ENCODE measurements at places on chromosomes 2 and 18.

GRCh38 chr2:210410542-210410941 lies 66.0 kb downstream of the LANCL1 start:
- DNase-seq, result no peak

- DNase-seq, result no peak
Measured at GRCh38 chr2:229446350-229446749, 175.3 kb upstream of the PID1 start.

GRCh38 chr18:24127735-24128134 lies 11.1 kb upstream of the CABYR start:
- DNase-seq, result no peak

DNA sequence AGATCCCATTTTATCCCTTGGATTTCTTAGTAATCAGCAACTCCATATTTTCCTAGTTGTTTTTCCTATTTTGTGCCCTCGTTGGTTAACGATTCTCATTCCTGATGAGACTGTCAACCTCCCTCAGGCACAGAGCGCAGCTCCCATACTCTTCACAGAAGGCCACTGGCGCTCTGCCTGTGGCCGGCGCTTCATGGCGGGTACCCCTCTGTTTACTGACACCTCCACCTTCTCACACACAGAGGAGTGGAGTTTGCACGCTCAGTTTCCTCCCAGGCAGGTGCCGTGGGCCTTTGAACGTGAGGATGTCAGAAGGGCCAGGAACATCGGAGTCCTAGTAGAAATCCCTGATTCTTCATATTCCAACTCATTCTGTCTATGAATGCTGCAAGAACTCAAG lies 139.0 kb downstream of the MBP start:
- no peak for DNase-seq

DNA sequence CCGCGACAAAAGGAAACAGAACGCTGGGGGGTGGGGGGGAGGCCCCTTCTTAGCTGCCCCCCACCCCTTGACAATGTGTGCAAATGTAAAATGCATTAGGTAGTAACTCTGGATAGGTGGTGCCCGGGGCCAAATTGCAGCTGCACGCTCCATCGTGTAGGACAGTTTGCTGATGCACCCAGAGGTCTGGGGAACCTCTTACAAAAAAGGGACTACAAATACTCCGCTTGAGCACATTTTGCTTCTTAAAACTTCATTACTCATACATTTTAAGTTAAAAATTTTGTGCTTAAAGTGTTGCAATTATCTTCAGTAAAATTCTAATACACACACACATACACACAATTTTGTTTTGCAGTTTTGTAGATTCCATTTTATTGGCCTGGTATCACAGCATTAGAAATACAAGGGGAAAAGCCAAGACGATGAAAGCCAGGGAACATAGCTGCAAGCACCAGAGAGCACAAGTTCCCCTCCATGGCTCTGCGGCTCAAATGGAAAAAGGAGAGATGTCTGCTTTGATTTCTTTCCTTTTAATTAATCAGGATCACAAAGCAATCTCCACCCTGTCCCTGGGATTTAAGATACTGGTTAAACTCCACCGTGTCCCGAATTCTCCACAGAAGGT lies 582.1 kb downstream of the ZEB2 start:
- no peak for DNase-seq

DNA sequence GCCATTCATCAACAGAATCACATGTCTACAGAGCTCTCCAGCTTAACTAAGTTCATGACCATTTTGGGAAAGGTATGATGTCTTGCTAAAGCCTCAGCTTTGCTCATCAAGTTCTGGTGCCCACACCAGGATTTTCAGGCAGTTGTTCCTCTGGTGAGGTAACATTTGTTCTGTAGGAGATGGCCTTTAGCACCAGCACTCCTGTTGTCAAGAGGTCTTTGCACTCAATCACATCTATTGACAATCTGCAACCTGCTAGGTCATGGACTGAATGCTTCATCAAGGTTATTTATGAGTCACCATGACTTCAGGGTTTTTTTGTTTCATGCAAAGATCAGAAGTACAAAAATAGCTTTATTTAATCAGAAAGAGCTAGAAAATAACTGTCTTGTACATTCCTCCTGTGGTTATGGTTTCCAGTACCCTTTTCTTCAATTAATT lies 36.6 kb upstream of the VIT start:
- DNase-seq, result no peak

- no peak for DNase-seq
Measured at GRCh38 chr18:60649842-60650536, 277.4 kb upstream of the MC4R start.

DNA sequence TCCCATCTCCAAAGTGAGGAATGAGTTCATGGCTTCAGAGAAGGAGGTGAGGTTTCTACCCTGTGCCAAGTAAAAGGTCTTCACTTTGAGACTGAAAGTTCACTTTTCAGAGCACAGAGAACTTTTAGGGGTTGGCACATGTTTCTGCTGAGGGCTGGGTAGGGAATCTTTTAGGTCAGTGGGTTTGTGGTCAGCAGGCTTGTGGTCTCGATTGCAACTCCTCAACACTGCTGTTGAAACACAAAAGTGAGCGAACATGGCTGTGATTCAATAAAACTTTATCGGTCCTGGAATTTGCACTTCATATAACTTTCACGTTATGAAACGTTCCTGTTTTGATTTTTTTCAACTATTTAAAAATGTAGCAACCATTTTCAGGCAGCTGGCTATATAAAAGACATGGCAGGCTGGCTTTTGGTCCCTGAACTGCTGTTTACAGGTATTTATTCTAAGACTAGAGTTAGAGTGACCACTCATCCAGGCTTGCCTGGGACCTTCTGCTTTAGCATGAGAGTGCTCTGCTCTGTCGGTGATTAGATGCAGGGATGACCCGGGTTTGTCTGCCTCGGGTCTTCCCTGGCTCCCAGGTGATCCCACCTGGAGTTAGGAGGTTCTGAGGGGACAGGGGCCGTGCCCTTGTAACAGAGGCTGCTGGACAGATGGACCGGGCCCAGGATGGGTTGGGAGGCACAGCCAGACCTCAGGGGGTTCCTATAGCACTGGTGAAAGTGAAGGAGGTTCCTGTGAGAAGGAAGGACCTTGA lies 62.7 kb upstream of the TAF1B start:
- peak; percentile 89 for DNase-seq

DNA sequence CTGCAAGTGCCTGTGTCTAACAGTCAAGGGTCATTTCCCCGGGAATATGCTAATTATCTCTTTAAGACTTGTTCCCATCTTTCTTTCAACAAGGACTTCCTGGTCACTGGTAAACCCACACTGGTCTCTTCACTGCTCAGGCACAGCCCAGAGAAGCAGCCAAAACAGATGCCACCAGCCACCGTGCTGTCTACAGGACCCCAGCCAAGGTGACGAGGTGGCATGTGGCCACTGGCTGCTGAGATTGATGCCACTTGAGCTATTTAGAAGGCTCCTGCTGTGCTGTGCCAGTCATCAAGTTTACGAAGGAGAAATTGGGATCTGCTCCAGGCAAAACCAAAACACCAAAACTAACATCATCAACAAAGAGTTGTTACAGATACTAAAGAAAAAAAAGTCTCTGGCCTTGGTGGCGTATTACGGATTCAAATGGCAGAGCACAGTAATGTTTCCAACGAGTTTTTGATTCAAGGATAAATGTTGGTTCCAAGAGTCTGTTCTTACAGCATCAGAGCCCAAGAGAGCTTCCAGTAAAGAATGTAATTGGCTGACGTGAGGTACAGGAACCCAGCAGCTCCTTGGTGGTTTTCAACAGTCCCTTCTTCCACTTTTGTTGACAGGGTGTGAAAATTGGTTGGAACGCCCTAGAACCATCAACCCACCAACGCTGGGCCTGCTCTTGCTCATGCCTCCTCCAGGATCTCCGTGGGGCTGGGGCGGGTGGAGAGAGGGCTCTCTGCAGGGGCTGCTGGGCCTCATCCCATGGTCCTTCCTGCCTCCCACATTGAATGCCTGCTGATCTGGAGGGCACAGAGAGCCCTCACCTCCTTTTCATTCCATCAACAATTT lies 63.7 kb upstream of the ZCCHC2 start:
- no peak for DNase-seq

- DNase-seq, result no peak
Measured at GRCh38 chr2:191312662-191313061, 67.5 kb downstream of the MYO1B start.

DNA sequence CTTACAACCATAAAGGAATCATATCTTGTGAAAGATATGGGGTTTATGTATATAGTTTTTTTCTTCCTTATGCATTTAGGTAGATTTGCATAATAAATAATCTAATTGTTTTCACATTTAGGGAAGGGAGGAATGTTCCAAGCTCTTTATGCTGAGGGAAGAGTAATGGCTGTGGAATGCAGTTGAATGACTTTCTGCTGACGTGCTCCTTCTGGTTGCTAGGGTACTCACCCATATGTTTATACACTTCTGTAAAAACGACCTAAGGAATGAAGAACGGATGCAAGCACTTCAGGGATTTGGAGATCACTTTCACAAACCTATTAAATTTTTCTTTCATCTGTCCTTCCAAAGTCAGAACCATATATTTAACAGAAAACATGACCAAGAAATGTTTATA lies 29.2 kb upstream of the PPP4R1 start:
- DNase-seq, result no peak

DNA sequence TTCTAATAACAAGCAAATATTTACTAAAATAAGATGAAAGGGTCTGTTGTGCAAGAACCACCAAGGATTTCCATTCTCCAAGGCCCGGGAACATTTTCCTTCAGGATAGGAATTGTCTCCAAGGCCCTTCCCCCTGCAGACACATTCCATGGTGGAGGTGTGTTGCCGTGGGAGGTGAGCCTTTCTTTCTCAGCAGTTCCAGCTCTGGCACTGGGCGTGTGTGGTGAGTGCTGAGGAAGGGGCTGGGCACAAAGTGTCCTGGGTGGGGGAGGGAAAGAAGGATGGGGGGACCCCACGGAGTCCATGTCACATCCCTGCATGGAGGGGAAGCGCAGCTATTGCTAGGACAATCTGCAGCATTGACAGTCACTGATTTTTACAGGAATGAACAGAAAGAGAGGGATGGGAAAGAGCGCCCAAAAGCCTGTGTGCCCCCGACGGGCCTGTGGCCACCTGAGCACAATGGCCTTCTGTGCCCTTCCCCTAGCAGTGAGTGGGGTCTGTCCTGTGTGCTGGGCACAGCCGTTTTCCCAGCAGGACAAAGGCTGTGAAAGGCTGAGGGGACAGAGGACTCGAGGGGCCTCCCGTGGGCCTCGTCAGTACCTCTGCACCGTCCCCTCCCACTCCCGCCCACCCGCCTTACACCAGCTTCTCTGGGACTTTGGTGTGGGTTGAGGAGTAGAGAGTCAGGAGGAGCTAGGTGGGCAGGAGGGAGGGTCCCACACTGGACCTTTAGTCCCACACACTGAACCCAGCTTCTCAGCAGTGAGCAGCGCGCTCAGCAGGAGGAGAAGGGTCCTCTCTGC lies 79.8 kb downstream of the PTGR3 start:
- DNase-seq, result no peak
